H1 (cell line): ENCODE measurements at places on chromosomes 7 and 10. TPM values are rescaled to one million over a fixed set of nuclear protein-coding genes. Genes with fewer than 3 reads are reported as not detected.

The HDAC9 gene
- total RNA-seq = 9.4 and 13.1 TPM in 2 replicates

DNA sequence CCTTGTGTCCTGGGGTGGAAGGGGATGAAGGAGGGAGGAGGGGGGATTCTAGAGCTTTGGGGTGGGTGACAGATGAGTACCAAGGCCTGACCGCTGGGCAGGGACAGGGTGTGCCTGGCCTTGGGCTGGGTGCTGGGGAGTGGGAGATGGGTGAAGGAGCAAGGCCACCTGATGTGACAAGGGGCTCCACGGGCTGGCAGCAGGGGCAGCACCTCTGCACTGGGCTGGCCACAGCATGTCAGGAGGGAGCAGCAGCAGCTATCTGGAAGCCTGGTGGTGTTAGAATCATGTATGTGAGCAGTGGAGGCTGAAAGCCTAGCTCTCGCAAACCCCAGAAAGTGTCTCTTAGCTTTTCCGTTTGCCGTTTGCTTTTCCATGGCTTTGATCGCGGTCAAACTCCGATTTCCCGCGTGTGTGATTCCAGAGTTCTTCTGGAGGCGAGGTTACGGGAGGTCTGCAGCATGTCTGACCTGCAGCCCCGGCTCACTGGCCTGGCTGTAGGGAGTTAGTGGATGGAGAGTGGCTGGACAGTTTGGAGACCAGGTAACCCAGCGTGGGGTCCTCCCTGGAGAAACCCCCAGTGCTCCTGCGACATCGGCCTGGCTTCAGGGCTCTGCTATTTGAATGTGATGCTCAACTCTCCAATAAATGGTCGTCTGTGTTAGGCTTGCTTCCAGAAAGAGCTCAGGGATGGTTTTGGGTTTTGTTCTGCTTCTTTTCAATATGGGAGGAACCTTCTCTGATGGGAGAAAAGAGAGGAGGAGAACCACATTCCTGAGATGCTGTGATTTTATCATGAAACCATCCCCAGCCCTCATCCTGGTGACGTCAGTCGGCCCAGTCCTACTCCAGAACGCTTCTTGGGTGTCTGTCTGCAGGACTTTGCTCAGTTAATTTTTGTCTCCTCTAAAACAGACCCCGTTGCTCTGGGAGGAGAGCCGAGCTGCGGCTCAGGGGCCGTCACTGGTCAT lies 105.5 kb downstream of the CUX1 start:
- H3K36me3 ChIP-seq = peaks cover 5% of the 10 kb centered on the region
- peaks cover 6% of the 10 kb centered on the region for H3K4me1 ChIP-seq
- H3K4me3 ChIP-seq = no peak overlapping the region
- H3K27ac ChIP-seq = no peak overlapping the region
- H3K27me3 ChIP-seq = no peaks in the 10 kb centered on the region
- DNase-seq = no peak

DNA sequence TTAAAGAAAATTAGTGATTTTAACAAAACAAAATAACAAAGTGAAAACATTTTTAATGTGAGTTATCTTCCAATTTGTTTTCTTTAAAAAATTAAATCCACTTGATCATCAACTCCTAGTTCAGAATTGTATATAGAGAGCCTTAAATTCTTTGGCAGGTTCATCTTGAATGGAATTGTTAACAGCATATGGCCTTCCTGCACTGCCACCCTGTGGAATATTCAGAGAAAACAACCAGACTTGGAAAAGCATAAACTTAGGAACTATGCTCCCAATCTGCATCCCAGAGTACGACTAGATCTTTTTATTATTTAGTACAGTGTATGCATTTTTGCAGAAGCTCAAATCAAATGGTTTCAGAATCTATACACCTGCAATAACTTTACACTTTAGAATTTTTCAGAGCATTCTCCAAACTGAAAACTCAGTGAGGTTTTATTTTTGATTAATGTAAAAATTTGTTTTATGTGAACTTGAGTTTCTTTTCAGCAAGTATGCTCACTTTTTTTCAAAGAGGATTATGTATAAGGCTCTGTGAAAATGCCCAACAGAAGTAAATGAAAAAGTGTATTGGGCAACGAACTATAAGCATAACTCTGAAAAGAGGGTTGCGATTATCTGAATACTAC lies 44.9 kb upstream of the ANK3 start:
- H3K27me3 ChIP-seq = no peaks in the 10 kb centered on the region
- no peak overlapping the region for H3K27ac ChIP-seq
- no peaks in the 10 kb centered on the region for H3K36me3 ChIP-seq
- no peak overlapping the region for H3K4me3 ChIP-seq
- no peaks in the 10 kb centered on the region for H3K4me1 ChIP-seq

- peak overlapping the region; percentile 80 for H3K4me3 ChIP-seq
- peaks cover 8% of the 10 kb centered on the region for H3K4me1 ChIP-seq
- H3K27me3 ChIP-seq = no peaks in the 10 kb centered on the region
- DNase-seq = no peak
- H3K27ac ChIP-seq = peak overlapping the region; percentile 79; the same call in 1 of the 2 replicates
- no peaks in the 10 kb centered on the region for H3K36me3 ChIP-seq
These were observed 575 bp downstream of the DLG5 start for GRCh38 chr10:77925795-77926565.

The GRID1 gene
- 0.15 and 0.22 TPM in 2 replicates for total RNA-seq

GRCh38 chr7:157439761-157440160 lies 103.0 kb downstream of the DNAJB6 start:
- H3K36me3 ChIP-seq = no peaks in the 10 kb centered on the region
- H3K27ac ChIP-seq = no peak overlapping the region
- no peaks in the 10 kb centered on the region for H3K4me1 ChIP-seq
- no peak overlapping the region for H3K4me3 ChIP-seq
- no peak for DNase-seq

- H3K36me3 ChIP-seq = no peaks in the 10 kb centered on the region
- DNase-seq = no peak
- H3K4me1 ChIP-seq = no peaks in the 10 kb centered on the region
- no peak overlapping the region for H3K27ac ChIP-seq
These were observed 194.2 kb downstream of the GPAM start for GRCh38 chr10:111989136-111989911.

- H3K27ac ChIP-seq = no peak overlapping the region
- H3K36me3 ChIP-seq = no peaks in the 10 kb centered on the region
- no peaks in the 10 kb centered on the region for H3K27me3 ChIP-seq
- H3K4me3 ChIP-seq = no peak overlapping the region
These were observed 175.7 kb downstream of the FOXP2 start for GRCh38 chr7:114590298-114590697.

The HSPA12A gene
- 4.8 and 6.9 TPM in 2 replicates for total RNA-seq

GRCh38 chr7:70857793-70858545 lies 274.0 kb upstream of the GALNT17 start:
- H3K4me3 ChIP-seq = no peak overlapping the region
- DNase-seq = no peak
- H3K27me3 ChIP-seq = no peaks in the 10 kb centered on the region

The TMEM196 gene
- total RNA-seq = 0.07 and 0.33 TPM in 2 replicates

- H3K36me3 ChIP-seq = no peaks in the 10 kb centered on the region
- H3K27ac ChIP-seq = no peak overlapping the region
- no peak for DNase-seq
- H3K4me1 ChIP-seq = no peaks in the 10 kb centered on the region
These were observed 258.6 kb downstream of the BMPER start for GRCh38 chr7:34163956-34164355.

GRCh38 chr7:140584195-140584851 lies 56.3 kb downstream of the DENND2A start:
- H3K4me3 ChIP-seq = no peak overlapping the region
- no peak overlapping the region for H3K27ac ChIP-seq
- no peaks in the 10 kb centered on the region for H3K4me1 ChIP-seq
- no peak for DNase-seq
- no peaks in the 10 kb centered on the region for H3K36me3 ChIP-seq

The CWF19L1 gene
- total RNA-seq = 29.9 and 30.1 TPM in 2 replicates

GRCh38 chr10:104293011-104293410 lies 24.0 kb downstream of the GSTO2 start:
- H3K36me3 ChIP-seq = no peaks in the 10 kb centered on the region
- no peaks in the 10 kb centered on the region for H3K27me3 ChIP-seq
- H3K27ac ChIP-seq = no peak overlapping the region
- no peak for DNase-seq
- H3K4me3 ChIP-seq = no peak overlapping the region

GRCh38 chr7:93813514-93813913 lies 77.0 kb downstream of the TFPI2 start:
- no peaks in the 10 kb centered on the region for H3K36me3 ChIP-seq
- H3K4me1 ChIP-seq = no peaks in the 10 kb centered on the region
- no peak for DNase-seq
- no peak overlapping the region for H3K27ac ChIP-seq
- H3K27me3 ChIP-seq = no peaks in the 10 kb centered on the region

GRCh38 chr7:121953601-121954000 lies 80.6 kb downstream of the PTPRZ1 start:
- no peaks in the 10 kb centered on the region for H3K27me3 ChIP-seq
- no peaks in the 10 kb centered on the region; the same call in 1 of the 2 replicates for H3K36me3 ChIP-seq
- H3K4me3 ChIP-seq = no peak overlapping the region
- no peak overlapping the region for H3K27ac ChIP-seq
- H3K4me1 ChIP-seq = peaks cover 16% of the 10 kb centered on the region

- H3K4me1 ChIP-seq = peaks cover 10% of the 10 kb centered on the region
- H3K36me3 ChIP-seq = no peaks in the 10 kb centered on the region
- no peak overlapping the region for H3K27ac ChIP-seq
- no peak overlapping the region for H3K4me3 ChIP-seq
These were observed 288.3 kb downstream of the CAMK1D start for GRCh38 chr10:12637649-12638048.

The C10orf53 gene
- total RNA-seq = not detected in 2 replicates

DNA sequence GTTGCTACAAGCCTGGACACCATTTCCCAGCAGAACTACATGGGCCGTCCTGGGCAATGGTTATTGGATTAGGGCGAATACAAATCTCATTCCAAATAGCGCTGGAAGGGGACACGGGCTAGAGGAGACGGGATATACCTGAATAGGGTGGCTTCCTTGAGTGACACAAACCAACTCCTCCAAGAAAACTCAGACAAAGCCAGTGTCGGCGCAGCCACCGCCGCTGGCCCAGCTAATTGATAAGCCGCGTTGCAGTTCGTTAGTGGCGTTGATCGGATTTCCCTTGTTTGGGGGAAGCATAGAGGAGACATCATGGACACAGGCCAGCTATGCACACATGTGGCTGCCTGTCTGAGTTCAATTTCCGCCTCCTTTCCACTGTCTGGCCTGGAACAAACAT lies 55.7 kb downstream of the EBF3 start:
- no peaks in the 10 kb centered on the region for H3K4me1 ChIP-seq
- DNase-seq = no peak
- H3K36me3 ChIP-seq = no peaks in the 10 kb centered on the region
- H3K4me3 ChIP-seq = no peak overlapping the region
- H3K27ac ChIP-seq = no peak overlapping the region

The AOAH gene
- 0.55 TPM in 1 of 2 replicates, not detected in the other for total RNA-seq

DNA sequence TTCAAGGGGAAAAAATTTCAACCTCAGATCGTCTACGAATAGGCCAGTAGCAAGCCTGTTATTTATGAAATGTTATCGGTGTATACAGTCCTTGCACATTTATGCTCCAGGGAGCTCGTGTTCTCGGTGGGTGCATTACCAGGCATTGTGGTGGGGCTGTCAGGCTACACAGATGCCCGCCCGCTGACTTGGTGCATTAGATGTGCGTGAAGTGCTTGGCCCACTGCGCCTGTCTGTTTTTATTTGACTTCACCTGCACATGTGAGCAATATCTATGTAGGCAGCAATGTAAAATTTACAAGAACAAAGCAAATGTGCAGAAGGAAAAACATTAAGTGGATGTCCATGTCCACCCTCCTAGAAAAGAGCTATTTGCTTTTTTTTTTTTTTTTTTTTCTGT lies 2.8 kb downstream of the FOXK1 start:
- H3K4me3 ChIP-seq = no peak overlapping the region
- H3K36me3 ChIP-seq = no peaks in the 10 kb centered on the region
- DNase-seq = no peak
- H3K27ac ChIP-seq = no peak overlapping the region
- H3K27me3 ChIP-seq = peaks cover 3% of the 10 kb centered on the region

- H3K4me1 ChIP-seq = peaks cover 2% of the 10 kb centered on the region
- no peak overlapping the region for H3K27ac ChIP-seq
- no peak for DNase-seq
- H3K36me3 ChIP-seq = no peaks in the 10 kb centered on the region
These were observed 93.1 kb downstream of the PDGFA start for GRCh38 chr7:426510-426909.

- H3K27me3 ChIP-seq = no peaks in the 10 kb centered on the region
- no peak overlapping the region for H3K4me3 ChIP-seq
- DNase-seq = no peak
- H3K27ac ChIP-seq = no peak overlapping the region
- no peaks in the 10 kb centered on the region for H3K4me1 ChIP-seq
These were observed 3.2 kb downstream of the IDI2 start for GRCh38 chr10:1022413-1022812.

- no peak for DNase-seq
- no peaks in the 10 kb centered on the region for H3K36me3 ChIP-seq
- no peak overlapping the region; the same call in 1 of the 2 replicates for H3K4me3 ChIP-seq
- no peak overlapping the region for H3K27ac ChIP-seq
These were observed 34.3 kb upstream of the PTF1A start for GRCh38 chr10:23157691-23158369.

The TMEM26 gene
- 1.9 and 2.8 TPM in 2 replicates for total RNA-seq

DNA sequence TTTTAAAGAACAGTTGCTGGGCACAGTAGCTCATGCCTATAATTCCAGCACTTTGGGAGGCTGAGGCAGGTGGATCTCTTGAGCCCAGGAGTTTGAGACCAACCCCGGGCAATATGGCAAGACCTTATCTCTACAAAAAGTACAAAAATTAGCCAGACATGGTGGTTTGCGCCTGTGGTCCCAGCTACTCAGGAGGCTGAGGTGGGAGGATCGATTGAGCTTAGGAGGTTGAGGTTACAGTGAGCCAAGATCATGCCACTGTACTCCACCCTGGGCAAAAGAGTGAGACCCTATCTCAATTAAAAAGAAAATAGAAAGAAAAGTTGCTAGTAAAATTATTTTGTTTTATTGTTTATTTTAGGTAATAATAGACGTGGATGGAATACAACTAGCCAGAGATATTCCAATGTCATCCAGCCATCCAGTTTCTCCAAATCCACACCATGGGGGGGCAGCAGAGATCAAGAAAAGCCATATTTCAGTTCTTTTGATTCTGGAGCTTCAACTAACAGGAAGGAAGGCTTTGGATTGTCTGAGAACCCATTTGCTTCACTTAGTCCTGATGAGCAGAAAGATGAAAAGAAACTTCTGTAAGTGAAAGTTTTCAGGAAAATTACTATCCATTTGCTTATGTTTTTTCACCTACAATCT lies 3.0 kb downstream of the NUP42 start:
- H3K27me3 ChIP-seq = no peaks in the 10 kb centered on the region
- H3K4me1 ChIP-seq = 0 out of 2 replicates have a peak, but pooled peaks cover 2% of the 10 kb centered on the region
- H3K4me3 ChIP-seq = no peak overlapping the region

GRCh38 chr10:70568781-70569495 lies 33.6 kb downstream of the PRF1 start:
- no peaks in the 10 kb centered on the region for H3K4me1 ChIP-seq
- H3K36me3 ChIP-seq = no peaks in the 10 kb centered on the region
- no peak overlapping the region for H3K4me3 ChIP-seq

GRCh38 chr7:82194016-82194643 lies 249.4 kb downstream of the CACNA2D1 start:
- no peak overlapping the region for H3K4me3 ChIP-seq
- H3K36me3 ChIP-seq = no peaks in the 10 kb centered on the region
- H3K27me3 ChIP-seq = no peaks in the 10 kb centered on the region
- H3K4me1 ChIP-seq = no peaks in the 10 kb centered on the region
- no peak for DNase-seq

The THSD7A gene
- total RNA-seq = 1.2 and 1.6 TPM in 2 replicates

GRCh38 chr7:47819607-47819920 lies 128.7 kb downstream of the PKD1L1 start:
- no peaks in the 10 kb centered on the region for H3K36me3 ChIP-seq
- no peaks in the 10 kb centered on the region for H3K27me3 ChIP-seq
- H3K27ac ChIP-seq = no peak overlapping the region
- H3K4me3 ChIP-seq = no peak overlapping the region
- no peak for DNase-seq
